DMS 273 treated with DMSO at 0.1 percent for 48 hours (cell line): ENCODE measurements at places on chromosomes 6 and 20.

DNA sequence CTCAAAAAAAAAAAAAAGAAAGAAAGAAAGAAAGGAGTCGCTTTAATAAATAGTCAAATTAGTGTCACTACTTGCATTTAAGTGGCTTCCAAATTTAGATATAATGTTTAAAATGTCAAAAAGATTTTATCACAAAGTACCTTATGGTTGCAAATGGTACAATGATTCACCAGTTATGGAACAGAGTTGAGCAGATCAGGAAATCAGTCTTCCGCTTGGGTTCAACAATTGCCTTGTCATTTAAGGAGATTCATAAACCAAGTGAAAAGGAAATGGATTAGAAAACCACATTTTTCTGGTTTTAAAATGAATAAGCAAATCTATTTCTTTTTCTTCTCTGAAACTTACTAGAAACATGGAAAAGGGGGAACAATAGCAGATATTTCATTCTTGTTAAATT lies 94.8 kb upstream of the PTPRT start:
- DNase-seq: no peak

DNA sequence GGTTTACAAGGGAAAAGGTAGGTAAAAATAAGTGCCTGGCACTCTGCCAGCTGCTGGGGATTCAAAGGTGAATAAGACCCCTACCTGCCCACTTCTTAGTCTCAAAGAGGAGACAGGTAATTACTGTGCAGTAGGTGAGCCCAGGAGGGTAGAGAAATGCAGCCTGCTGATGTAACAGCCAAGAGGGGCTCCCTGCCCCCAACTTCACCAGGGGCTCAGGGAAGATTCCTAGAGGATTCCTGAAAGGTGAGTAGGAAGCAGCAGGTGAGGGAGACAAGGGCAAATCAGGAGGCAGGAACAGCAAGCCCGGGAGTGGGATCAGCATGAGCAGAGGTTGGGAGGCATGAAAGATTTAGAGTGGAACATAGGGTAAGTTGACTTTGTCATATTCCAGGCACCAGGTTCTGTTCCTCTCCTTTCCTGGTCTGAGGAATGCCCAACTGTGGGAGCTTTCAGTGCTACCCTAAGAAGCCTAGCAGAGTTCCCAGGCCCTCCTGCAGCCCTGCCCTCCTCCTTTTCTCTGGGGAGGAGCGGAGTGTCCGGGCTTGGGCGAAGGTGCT lies 258.1 kb downstream of the LRFN2 start:
- no peak for DNase-seq

DNA sequence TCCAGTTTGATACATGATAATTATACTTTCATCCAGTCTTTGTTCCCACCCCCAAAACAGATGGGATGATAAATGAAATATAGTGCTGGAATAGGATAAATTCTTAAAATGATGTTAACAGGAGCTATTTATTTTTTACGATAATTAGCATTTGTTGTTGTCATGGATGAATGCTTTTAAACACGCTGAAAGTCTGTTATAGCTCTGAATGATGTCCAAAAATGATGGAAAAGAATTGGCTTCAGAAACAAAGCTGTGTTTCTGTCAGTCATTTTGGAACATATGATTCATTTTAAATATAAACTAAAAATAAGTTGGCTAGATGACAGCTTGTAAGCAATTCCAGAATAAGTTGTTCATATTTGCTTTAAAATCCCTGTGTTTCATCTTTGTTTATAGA lies 237.4 kb downstream of the GRIK2 start:
- DNase-seq: no peak

- no peak for DNase-seq
These were observed 7.9 kb downstream of the RAB32 start for GRCh38 chr6:146551545-146551944.

- no peak for DNase-seq
These were observed 107.8 kb upstream of the CD93 start for GRCh38 chr20:23193801-23194384.

- DNase-seq: no peak
These were observed 221.1 kb upstream of the PREP start for GRCh38 chr6:105624021-105624420.

- DNase-seq: no peak
These were observed 22.1 kb upstream of the DSN1 start for GRCh38 chr20:36795691-36796090.

GRCh38 chr6:135054226-135054568 lies 425 bp downstream of the HBS1L start:
- no peak for DNase-seq

- DNase-seq: no peak
These were observed 868 bp downstream of the MC3R start for GRCh38 chr20:56249244-56249955.

DNA sequence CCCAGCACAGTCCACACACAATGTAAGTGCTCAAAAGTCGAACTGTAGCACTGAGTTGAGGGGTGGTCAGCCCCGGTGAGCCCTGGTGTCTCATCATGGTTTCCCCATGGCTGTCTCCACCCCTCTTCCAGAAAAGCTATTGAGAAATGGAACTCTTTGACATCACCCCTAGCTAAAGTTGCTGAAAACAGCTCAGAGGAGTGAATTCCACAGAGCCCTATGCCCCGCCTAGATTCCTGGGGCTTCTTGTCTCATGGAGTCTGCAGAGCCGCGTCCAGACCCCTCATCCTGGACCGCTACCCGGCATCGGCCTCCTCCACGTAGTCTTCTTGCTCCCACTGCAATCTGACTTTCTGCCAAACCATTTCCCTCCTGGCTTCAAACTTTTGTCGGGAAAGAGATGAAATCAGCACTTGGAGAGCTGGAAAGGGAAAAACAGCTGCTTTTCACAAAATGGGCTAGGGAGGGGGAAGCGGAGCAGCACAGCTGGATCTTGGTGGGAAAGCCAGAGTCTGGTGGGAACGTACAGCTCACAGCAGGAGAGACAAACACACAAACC lies 132.2 kb downstream of the SNX5 start:
- DNase-seq: no peak

DNA sequence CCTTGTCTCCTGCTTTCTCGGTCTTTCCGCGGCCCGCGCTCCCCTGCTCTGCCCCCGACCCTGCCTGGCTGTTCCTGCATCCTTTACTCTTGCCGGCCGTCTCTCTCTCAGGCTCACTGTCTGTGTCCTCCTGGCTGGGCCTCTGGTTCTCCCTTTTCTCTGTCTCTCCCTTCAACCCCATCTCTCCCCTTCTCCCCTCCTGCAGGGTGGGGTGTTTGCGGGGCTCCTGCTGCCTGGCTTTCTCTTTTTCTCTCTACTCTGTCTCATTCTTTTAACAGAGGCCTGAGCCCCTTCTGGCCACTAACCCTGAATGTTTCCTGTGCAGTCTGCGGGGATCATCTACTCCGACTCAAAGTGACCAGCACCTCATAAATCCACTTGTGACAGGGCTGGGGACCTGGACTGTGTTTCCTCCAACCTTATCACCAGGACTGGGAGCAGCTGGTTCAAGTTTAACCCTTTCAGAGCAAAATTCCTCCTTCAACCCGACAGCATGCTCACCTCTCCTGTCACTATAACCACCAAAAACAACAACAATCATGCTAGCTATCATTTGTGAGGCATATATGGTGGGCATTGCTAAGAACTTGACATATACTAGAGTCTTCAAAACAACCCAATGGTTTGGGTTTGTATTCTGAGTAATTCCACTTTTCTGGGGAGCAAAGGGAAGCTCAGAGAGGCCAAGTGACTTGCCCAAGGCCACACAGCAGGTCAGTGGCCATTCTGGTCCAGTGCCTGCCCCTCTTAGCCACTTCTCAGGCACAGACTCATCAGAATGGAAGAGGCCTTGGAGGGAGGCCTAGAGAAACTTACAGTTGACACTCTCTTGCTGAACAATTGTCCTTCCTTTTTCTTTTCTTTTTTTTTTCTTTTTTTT lies 811 bp upstream of the RSPO4 start:
- no peak for DNase-seq

DNA sequence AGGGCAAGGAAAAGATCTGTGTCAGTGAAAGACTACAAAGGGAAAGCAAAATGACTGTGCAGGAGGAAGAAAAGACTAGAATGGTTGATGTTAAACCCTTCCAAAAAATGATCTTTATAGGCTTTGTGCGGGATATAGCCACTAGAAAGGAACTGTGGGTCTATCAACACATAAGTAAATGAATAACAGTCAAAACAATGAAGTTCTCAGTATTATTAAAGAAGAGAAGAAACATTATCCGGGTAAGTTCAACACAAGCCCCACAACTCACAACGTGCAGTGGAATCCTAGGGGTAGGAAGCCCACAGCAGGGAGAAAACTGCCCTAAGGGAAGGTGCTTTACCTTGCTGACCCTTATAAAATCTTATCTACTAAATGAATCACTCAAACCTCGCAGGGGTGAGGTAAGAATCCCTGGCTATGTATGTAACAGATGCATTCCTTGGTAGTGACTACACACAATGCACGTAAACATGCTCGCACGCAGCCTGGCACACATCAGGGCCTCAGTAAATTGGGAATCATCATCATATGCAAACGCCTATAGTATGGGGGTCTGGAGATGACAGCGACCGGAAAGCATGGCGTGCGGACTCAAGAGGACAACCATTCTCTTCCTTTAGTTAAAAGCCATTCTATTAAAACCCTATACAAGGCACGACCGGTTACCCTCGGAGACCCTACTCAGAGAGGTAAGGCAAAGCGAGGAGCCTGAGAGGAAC lies 11.3 kb downstream of the TFAP2A start:
- no peak for DNase-seq

GRCh38 chr20:45918779-45919537 lies 7.0 kb upstream of the PLTP start:
- no peak for DNase-seq
